Type B pancreatic cell (in vitro differentiated cells): ENCODE measurements at places on chromosomes 2 and 18.

- no peak for DNase-seq
Observed at GRCh38 chr2:101150306-101151145, 656 bp downstream of the TBC1D8 start.

DNA sequence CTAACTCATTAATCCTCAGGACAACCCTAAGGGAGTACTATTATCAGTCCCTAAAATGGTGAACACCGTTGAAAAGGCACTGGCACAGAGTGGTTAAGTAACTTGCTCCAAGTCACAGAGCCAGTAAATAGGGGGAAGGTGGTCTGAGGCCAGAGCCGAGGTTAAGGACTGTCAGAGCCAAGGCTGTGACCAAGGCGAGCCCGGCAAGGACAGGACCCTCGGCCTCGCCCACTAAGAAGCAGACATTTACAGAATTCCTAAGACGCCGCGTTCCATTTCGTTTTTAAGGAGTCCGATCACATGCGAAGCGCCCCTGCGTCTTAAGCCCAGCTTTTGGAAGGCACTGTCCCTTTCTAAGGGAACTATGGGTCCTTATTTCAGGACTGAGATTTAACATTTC lies 1.1 kb downstream of the PDIA6 start:
- DNase-seq: no peak

GRCh38 chr2:21727101-21727500 lies 603.3 kb downstream of the TDRD15 start:
- DNase-seq: no peak

DNA sequence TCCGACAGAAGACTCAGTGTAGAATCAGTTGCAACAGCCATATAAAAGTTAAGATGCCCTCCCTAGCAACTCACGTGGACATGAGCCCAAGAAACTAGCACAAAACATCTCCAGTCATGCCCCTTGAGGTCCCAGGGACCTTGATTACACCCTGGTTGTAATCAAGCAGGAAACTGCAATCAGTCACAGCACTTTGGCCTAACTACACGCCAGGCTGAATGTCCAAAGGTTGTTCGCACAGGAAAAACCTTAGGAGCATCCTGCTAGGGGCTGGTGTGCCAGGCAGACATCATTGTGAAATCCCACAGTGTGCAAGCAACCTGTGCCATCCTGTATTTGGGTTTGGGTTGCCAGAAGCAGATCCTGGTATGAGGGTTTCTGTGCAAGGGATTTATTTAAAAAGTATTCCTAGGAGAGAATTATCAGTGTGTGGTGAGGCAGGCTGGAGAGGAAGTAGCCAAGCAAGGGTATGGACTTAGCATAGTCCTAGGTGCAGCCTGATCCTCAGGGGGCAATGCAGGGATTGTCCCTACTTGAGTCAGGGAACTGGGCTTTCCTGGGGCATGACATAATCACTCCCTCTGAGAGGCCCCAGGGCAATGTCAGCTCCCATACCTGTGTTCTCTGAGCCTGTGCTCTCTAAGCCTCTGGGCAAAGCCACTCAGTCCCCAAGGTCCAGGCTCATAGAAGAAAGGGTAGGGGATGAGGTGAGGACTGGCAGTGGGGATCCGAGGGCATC lies 17.8 kb upstream of the SULT1C2 start:
- no peak for DNase-seq

DNA sequence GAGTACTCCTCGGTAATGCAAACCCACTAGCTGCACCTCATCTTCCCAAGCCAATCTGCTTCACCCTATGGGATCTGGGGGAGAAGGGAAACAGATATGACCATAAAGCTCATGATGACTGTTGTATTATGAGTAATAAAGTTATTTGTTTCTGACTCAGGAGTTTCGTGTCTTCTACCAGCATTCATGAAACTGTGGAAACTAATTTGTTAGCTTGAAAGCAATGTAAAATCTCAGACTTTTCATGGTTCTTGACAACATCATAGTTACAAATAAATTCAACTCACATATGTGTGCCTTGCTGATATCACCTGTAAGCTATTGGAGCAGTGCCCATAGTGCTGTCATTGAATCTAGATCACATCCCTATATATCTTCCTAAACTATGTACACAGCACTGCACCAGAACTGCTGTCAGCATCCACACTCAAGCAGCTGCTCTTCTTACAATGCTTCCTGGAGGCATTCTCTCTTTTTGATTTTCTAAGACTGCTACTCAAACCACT lies 135.6 kb upstream of the KYNU start:
- DNase-seq: no peak

DNA sequence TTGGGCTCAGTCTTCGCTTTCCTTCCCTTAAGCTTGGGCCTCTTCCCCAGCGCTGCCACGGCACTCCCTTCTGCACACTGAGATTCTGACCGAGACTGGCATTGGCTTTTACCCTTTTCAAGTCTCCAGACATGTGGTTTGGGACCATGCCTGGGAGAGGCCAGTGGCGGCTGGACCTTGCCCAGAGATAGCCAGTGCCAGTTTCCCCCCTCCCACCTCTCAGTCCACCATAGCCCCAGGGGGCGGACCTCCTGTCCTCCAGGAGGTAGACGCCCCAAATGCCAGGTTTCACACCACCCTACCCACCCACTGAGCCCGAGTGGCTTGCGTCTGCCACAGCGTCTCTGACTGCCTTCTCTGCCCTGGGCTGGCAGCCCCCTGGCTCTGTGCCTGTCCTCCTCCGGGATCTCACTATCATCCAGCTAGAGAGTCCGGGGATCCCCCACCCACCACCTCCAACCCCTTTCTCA lies 47.7 kb downstream of the INPP5D start:
- DNase-seq: no peak
